ENCODE measurements at places on chromosomes 12 and 14.

- no peak for DNase-seq
These were observed 14.7 kb upstream of the ENDOU start for GRCh38 chr12:47739979-47740378.

- no peak for DNase-seq
These were observed 10.5 kb downstream of the PLD4 start for GRCh38 chr14:104935026-104935650.

DNA sequence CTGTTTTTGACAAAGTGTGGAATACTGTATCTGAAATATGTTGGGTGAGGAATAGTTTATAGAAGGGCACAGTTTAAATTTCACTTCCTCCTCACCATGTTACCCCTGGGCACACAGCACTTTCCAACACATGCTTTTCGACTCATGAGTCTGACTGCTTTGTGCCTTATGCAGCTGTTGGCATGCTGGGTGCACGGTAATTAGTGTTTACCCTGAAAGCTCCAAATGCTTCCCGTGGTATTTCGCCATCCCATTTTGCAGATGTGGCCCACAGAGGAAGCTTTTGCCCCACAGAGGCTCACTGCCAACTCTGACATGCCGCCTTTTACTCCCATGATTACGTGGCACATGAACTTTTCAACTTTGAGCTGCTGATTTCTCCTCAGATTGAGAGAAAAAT, 168.6 kb downstream of the PRKCH start:
- DNase-seq: no peak

DNA sequence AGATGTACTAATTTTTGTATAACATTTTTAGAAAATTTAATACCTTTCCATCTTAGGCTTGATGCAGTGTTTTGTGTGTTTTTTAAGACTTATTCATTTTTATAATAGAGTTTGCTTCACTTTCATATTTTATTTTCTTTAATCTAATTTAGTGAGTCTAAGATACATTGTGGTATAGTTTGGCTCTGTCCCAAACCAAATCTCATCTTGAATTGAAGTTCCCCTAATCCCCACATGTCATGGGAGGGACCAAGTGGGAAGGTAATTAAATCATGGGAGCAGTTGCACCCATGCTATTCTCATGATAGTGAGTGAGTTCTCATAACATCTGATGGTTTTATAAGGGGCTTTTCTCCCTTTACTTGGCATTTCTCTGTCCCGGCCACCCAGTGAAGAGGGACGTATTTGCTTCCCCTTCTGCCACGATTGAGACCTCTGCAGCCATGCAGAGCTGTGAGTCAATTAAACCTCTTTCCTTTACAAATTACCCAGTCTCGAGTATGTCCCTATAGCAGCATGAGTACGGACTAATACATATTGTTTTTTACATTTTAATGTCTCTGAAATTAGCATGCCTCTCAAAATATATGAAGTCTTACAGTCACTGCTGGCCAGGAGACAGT, 34.9 kb downstream of the GABARAPL1 start:
- DNase-seq: no peak

DNA sequence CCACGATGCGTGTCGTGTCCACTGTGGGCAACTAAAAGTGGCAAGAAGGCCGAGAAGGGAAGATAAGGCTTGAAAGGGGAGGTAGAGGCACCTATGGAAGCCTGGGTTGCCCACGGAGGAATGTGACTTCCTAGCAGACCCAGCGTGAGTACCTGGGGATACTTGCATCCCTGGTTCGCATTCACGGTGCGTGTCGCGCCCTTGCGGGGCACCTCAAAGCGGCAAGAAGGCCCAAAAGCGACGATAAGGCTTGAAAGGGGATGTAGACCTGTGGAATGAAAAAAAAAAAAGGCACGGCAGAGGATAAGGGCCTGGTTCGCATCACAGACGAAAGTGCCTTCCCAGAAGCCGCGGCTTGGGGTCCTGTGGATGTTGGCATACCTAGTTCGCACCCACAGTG, 282.9 kb downstream of the ALG10 start:
- DNase-seq: no peak

DNA sequence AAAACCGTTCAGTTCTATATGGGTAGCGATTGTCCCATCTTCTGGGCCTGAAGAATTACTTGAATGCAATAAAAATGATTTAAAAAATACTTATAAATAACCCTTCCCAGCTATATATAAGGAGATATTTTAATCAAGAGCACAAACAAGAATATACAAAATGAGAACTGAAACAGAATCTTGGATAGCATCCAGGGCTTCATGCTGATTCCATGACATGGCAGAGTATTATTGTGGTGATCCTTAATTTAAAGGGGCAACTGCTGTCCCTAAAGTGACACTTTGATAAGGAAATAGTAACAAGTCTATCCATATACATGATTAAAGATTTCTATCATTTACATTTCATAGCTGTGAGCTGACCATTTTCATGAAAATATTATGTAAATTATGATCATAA, 18.8 kb downstream of the WBP11 start:
- no peak for DNase-seq

DNA sequence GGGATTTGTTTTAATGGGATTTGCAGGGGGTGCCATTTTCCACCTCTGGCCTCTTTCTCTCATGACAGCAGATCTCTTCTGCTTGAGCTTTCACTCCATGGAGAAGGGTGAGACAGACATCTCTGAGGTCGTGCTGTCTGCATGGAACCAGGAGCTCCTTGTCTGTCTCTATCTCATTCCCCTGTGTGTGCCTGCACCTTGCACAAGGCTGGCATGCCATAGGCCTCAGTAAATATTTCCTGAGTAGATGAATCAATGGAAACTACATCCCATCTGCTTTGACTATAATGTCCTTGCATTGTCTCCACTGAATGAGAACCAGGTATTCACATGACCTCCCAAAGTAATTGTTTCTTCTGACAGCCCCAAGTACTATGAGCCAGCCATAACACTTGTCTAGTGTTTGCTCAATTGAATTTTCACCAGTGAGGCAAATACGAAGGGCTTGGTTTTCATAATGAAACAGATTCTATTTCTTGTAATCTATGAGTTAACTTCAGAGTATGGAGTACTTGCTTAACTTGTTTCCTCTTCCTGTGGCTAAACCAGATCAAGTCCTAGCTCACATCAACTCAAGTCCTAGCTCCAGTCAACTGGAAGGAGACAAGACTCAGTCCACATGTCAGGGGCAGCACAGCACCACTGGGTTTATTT, 32.3 kb downstream of the KCNK13 start:
- DNase-seq: no peak

GRCh38 chr12:27207615-27208413, 36.3 kb upstream of the STK38L start:
- DNase-seq: peak; percentile 9

GRCh38 chr12:11981121-11981733, 89.5 kb upstream of the BCL2L14 start:
- DNase-seq: peak; percentile 79

DNA sequence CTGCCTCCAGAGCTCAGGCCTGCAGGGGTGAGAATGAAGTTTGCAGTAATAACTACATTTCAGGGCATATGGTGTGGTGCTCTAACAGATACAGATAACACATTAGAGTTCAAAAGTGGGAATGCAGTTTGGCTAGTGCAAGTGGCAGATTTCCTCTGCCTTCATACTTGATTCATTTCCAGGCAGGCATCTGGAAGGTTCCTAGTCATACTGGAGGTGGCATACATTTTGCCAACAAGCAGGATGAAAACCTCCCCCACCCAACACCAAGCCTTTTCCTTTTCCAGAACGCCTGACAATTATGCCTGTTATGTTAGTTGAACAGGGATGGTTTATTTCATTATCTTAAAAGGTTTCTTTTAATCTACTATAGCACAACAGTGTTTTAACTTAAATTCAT, 24.3 kb downstream of the VTI1B start:
- no peak for DNase-seq

GRCh38 chr14:85943192-85943591, 413.2 kb downstream of the FLRT2 start:
- no peak for DNase-seq

GRCh38 chr12:101298426-101298825, 18.5 kb downstream of the UTP20 start:
- no peak for DNase-seq

- DNase-seq: no peak
These were observed 37.9 kb downstream of the MDM1 start for GRCh38 chr12:68294251-68294650.

DNA sequence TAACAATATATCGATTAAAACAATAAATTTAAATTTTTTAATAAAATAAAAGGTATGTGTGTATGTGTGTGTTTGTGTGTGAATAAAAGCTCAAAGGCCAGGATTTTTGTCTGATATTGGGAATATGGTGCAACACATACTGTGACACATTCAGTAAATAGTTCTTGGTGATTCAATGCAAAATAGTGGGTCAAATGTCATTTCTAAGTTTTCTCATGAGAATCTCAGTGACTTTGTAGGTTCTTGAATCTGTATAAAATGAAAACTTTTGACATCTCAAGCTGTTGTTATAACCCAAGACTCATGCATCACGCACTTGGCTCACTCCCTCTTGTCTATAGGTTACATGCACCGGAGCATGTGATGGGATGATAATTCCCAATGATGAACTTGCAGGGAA, 16.2 kb upstream of the MED6 start:
- no peak for DNase-seq

DNA sequence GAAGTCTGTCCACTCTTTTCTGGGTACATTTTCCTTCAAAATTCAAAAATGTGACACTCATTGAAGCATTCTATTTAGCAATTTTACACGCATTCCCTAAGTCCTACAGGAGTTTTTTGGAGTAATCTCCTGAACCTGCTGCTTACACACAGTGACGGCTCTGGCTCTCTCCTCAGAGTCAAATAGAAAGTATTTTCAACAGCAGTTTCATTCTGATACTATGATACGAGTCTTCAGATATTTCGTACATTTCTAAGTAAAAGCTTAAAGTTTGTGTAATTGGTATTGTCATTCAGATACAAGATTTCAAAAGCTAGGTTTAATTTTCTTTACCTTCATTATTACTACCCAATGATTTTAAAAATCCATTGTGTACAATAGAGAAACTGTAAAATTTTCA, 36.4 kb downstream of the PIWIL1 start:
- DNase-seq: no peak

DNA sequence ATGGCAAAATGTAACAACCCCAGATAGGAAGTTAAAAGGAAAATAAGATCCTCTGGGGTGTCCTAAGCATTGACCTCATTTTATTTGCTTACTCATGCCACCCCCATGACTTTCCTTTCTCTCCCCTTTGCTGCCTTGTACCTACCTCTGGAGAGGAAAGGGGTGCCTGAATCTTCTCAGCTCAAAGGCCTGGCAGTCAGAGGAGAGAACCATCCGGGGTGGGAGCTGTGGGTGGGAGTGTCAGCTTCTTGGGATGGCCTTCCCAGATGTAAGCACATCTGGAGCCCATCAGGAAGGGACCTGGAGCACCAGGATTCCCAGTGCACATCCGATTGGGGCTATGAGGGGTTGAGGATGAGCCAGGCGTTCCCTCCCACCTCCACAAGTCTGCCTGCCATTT, 5.2 kb upstream of the ITGA5 start:
- DNase-seq: no peak

DNA sequence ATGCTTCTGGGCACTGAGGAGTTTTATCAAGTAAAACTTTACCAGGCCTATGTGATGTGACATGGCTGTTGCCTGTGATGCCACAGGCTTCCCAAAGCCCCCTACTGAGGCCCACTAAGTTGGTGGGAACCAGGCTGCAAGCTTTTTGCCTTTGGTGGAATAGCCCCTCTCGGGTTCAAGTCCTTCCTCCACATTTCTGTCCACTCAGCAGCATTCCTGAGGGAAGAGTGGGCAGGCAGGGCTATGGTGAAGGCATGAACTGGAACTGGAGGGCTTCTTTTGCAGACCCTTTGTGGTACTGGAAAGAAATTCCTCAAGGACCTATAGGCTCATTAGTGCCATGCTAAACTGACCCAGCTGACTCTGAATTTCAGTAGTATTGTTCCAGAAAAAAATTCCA, 48.5 kb downstream of the WDR20 start:
- DNase-seq: no peak

- no peak for DNase-seq
These were observed 52.5 kb downstream of the KIAA0586 start for GRCh38 chr14:58479975-58480374.

GRCh38 chr12:117025481-117026151, 73.6 kb downstream of the TESC start:
- peak; percentile 41 for DNase-seq

- no peak for DNase-seq
These were observed 348.5 kb downstream of the EGLN3 start for GRCh38 chr14:33602396-33602795.

- no peak for DNase-seq
These were observed 5.1 kb upstream of the SDS start for GRCh38 chr12:113408756-113409298.

GRCh38 chr12:66963901-66964300, 285.0 kb upstream of the GRIP1 start:
- DNase-seq: no peak

- DNase-seq: no peak
These were observed 27.6 kb downstream of the TSPAN11 start for GRCh38 chr12:30953951-30954751.

- DNase-seq: no peak
These were observed 2.6 kb downstream of the RNASE1 start for GRCh38 chr14:20799892-20800544.

GRCh38 chr12:45655186-45655585, 74.3 kb upstream of the ARID2 start:
- peak; percentile 80 for DNase-seq

DNA sequence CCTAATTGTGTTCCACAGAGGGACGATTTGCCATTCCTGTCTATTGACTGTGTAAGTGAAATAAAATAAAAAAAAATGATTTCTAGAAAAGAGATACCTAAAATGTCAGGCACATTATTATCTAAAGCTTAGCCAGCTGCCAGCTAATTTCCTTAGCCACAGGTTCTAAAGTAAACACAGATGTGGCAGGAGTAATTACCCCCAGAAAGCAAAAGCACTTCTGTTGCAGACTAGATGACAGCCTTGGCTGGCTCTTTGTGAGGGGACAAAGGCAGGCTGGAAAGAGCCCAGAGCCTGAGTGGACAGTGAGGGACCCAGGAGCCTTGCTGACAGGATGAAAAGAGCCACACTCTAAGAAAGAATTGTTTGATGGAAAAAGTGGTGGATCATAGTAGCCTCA, 418.1 kb downstream of the LRIG3 start:
- no peak for DNase-seq

GRCh38 chr14:88975043-88975830, 150.8 kb downstream of the TTC8 start:
- no peak for DNase-seq

DNA sequence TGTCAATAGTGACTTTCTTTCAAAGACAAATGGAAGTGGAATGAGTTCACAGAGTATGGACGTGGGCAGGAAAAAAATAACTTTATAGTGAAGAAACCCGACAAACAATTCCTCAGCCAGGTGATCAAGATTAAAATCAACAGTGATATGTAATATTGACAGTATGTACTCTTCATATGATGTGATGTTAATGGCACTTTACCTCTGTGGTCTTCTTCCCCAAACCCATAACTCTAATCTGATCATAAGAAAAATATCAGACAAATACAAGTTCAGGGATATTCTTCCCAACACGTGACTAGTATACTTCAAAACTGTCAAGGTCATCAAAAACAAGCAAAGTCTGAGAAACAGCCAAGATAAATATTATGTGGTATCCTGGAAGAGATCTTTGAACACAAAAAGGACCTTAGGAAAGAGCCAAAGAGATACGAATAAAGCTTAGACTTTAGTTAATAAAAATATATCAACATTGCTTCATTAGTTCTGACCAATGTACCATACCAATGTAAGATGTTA, 215.5 kb downstream of the PPFIA2 start:
- DNase-seq: no peak

- no peak for DNase-seq
These were observed 45.2 kb upstream of the KCNJ8 start for GRCh38 chr12:21819678-21820077.

GRCh38 chr14:53338192-53338591, 185.1 kb upstream of the DDHD1 start:
- DNase-seq: no peak

GRCh38 chr14:65331652-65332051, 80.9 kb upstream of the FUT8 start:
- DNase-seq: no peak
